ENCODE measurements at places on chromosomes 5 and 9.

GRCh38 chr5:114448481-114448880 lies 86.6 kb downstream of the KCNN2 start:
- no peak for DNase-seq

- no peak for DNase-seq
Measured at GRCh38 chr5:126745259-126745992, 31.5 kb upstream of the LMNB1 start.

DNA sequence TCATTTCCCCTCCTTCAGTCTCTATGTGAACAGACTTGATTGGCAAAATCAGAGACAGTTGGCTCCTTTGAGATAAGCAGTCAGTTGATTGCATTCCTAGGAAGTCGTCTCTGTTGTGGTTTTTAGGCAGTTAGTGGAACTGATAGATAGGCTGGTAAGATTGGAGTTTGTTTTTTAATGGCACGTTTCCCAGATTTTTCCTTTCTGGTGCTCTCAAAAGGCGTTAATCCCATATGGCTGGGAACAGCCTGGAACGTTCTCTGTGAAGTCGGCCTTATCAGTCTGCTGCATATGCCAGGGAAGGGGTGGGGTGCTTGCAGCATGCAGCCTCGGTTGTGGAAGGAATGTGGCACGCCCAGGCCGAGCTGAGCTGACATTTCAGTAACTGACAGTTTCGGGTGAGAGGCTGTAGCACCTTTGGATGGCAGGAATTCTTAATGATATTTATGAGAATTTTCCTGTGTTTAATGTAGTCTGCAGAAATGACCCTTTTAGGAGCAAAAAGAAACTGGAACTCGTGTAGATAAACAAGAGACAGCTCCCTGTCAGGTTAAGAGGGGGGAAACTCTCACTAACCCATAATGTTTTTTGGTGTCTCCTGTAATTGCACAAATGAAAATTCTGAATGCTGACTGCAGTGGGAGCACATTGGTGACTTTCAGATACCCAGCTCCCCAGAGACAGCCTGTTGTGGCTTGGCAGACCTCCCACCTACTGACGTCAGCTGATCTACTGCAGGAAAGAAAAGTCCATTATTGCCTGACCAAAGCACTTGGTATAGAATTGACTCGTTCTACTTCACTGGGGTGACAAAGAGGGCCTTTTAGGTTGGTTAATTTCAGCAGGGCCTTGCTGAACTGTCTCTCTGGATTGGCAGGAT lies 6.3 kb downstream of the SPTAN1 start:
- peak; percentile 65 for DNase-seq

- no peak for DNase-seq
Measured at GRCh38 chr9:97756991-97757390, 59.9 kb upstream of the XPA start.

DNA sequence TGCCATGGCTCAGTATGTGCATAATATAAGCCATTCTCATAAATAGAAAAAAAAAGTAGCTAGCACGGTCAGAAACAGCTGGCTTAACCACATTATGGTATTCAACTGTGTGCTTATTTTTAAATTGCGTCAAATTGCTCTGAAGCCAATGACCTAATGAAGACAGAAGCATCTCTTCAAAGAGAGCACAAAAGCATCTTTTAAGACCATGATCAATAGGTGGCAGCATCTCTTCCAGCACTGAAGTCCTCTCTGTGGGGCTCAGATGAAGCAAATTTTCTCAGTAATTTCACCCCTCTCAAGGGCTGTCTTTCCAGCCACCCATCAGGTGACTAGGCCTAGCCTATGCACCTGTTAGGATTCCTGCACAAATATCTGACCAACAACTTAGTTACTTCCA lies 251.4 kb downstream of the GLIS3 start:
- peak; percentile 66 for DNase-seq

- no peak for DNase-seq
Measured at GRCh38 chr5:36252722-36253365, 11.1 kb upstream of the NADK2 start.

DNA sequence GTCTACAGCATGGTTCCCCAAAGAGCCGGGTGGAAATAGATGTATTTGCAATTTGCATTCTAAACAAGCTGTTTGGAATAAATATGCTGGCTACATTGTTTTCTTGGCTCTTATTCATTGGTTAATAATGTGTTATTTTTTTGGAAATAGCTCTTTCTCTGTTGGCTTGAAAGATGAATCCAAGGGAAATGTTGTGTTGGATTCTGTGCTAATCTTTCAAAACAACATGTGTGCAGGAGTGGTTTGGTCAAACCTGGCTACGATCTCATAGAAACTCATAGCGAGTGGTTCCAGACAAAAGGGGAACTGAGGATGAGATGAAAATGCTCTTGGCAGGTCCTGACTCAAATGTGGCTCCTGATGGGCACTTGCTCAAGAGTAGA lies 63.7 kb upstream of the CXCL14 start:
- DNase-seq = no peak

GRCh38 chr5:37090123-37090726 lies 159.0 kb downstream of the CPLANE1 start:
- no peak for DNase-seq

- DNase-seq = no peak
Measured at GRCh38 chr9:76759732-76760131, 4.5 kb upstream of the PCA3 start.

DNA sequence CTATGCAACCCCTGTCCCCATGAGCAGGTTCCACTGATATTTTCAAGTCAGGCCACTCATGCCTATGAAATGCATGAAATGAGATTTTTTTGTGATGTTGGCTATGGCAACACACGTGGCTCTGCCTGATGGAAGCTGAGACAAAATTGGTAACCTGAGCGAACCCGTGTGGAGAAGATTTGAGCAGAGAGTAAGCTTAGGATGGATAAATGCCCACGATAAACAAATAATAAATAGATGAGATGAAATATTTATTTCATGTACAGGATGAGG lies 153.4 kb upstream of the IER5L start:
- DNase-seq = no peak

GRCh38 chr5:19564036-19564435 lies 424.0 kb downstream of the CDH18 start:
- DNase-seq = peak; percentile 74

- DNase-seq = no peak
Measured at GRCh38 chr9:25570802-25571201, 107.4 kb downstream of the TUSC1 start.

DNA sequence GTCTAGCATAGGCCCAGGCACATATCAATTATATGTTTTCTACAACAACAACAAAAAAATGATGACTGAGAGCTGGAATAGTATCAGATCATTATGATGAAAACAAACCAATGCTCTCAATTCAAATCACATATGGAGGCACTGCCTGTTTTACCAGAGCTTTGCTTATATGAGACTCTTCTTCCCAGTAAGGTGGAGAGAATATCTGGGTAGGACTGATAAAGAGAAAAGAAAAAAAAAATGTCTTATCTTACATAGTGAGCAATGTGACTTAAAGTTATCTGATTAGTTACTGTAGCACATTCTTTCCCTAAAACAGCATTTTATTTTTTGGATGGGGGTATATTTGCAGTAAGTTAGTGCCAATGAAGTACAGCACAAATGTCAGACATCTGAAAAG lies 154.8 kb downstream of the RAB3C start:
- no peak for DNase-seq

DNA sequence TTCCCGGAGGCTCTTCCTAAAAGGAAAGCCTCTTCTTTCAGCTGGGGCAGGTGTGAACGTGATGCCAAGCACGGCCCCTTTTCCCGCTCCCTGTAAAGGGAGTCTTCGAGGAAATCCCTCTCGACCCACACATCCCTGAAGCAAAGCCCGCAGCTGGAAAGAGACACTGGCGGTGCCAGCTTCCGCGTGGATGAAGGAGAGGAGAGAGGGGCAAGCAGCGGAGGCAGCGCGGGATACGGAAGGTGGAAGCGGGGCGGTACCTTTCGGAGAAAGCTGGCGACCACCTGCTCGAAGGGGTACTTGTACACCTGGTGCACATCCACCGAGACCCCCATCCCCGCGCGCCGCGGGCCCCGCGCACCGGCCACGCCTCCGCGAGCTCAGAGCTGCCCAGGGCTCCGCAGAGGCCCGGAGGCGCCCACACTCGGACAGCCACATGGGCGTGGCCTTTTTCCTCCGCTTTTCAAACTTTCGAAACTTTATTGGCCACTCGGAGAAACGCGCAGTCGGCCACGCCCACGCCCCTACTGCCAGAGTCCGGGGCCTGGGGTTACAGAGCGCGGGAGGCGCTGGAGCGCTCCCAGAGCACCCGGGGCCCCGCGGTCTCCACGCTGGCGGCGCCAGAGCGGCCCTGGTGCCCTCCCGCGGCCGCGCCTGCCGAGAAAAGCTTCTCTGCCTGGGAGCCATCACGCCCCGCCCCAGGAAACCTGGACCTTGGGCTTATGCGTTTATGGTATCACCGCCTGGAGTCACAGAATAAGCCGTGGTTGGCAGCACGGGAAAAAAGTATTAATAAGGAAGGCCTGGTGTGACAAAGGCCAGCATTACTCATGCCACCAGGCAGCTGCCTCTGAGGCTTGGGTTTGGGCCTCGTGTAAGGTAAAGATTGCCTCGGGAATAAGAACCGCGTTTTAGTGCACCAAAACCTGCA lies at the start of gene PRELID2:
PRELID2 (minus strand) TSS at position 426 of the 931 bp plus-strand sequence; CDS start at position 335, 91 bp downstream.
- peak; percentile 93 for DNase-seq

DNA sequence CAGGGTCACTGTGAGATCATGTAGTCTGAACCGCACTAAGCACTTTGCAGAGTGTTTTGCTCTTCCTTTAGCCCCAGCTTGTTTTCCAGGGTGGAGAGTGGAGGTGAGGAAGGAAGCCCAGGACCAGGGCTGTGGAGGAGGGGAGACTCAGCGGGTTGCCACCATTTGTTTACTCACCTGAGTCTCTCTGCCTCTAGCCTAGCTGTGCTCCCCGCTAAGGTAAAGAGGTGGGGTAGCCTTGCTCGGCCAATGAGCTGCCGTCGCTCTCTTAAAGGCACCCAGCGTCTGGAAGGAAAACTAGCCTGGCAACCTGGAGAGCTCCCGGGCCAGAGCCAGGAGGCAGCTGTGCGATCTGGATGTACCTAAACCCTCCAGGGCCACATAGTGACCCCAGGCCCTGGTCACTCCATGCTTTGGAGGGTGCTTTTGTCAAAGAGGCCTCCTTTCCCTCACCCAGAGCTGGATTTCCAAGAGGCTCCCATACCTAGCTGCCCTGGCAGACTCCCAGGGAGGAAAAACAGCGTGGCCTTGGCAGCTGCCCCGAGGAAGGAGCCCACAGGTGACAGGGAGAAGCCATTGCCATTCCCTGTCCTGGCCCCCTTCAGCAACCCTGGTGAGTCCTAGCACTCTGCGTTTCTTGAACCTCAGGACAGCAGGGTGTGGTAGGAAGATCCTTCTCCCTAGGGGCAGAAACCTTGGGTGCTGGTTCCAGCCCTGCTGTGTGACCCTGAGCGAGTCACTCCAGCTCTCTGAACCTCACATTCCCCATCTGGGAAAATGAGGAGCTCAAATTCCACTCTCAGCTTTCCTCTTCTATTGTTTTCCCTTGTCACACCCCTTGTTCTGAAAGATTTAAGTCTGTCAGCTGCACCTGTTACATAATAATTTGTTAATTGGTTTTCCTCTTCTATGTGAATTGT lies 42.4 kb upstream of the LARP1 start:
- no peak for DNase-seq

GRCh38 chr5:22910523-22910922 lies 57.4 kb upstream of the CDH12 start:
- DNase-seq = no peak

- DNase-seq = no peak
Measured at GRCh38 chr9:91364702-91365101, 3.0 kb upstream of the AUH start.

GRCh38 chr9:73093740-73094379 lies 57.8 kb upstream of the ANXA1 start:
- DNase-seq = no peak

DNA sequence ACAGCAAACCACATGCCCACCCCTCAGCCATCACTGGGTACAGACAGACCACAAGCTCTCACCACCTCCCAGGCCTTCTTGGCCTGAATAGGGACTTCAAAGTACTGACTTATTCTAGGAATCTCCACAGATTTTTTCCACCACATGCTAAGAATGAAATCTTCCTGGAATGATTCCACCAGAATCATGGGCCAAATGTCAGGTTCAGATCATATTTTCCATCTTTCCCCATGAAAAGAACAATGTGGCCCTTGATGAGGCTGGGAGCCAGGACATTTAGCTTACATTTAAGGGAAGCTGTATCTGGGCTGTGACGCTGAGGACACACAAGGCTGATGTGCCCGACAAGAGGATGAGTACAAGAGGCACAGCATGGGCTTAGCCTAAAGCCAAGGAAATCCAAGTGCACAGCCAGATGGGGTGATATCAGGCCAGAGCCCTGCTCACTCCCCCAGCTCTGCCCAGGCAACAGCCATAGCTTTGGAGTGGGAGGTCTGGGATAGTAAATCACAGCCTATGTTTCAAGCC lies 28.1 kb downstream of the ACSL6 start:
- DNase-seq = no peak

- DNase-seq = no peak
Measured at GRCh38 chr9:120663380-120663779, 50.9 kb downstream of the MEGF9 start.

- no peak for DNase-seq
Measured at GRCh38 chr5:132428147-132428482, 58.6 kb downstream of the SLC22A5 start.

- DNase-seq = no peak
Measured at GRCh38 chr5:141914199-141914743, 9.4 kb upstream of the DELE1 start.

DNA sequence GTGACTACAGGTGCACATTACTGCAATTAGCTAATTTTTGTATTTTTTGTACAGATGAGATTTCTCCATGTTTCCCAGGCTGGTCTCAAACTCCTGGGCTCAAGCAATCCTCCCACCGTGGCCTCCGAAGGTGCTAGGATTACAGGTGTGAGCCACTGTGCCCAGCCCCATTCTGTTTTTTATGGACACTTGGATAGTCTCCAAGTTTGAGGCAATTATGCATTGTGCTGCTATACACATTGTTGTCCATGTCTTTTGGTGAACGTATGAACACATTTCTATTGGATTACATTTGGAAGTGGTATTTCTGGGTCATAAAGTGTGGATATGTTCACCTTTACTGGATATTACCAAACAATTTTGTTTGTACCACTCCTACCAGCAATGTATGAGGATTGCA lies 22.4 kb upstream of the PLPP1 start:
- no peak for DNase-seq

DNA sequence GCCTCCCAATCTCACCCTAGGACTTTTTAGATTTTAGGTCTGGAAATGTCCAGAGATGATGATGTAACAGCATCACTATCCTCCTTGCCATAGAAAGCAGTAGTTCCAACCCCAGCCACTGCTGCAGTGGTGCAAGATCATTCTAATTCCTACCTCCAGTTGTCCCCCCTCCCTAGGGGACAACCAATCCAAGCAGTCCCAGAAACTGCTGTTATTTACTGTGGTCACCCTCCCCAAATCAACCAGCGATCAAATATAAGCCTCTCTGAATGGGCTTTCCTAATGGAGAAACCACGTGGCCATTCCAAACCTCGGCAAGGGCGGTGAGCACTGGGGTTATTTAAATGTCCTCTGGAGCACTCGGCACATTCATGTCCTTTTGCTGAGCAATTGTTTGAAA lies 159.8 kb downstream of the SLF1 start:
- no peak for DNase-seq

Data from NCI-H446 (cell line).